Activated naive CD8-positive, alpha-beta T cell treated with anti-CD3 and anti-CD28 coated beads, Interleukin-2, amount 50 U/mL, for 24 hours (primary cell): ENCODE measurements at places on chromosomes 7 and 10.

- no peak for DNase-seq
Measured at GRCh38 chr10:46216836-46217751, 69.7 kb upstream of the ANTXRL start.

DNA sequence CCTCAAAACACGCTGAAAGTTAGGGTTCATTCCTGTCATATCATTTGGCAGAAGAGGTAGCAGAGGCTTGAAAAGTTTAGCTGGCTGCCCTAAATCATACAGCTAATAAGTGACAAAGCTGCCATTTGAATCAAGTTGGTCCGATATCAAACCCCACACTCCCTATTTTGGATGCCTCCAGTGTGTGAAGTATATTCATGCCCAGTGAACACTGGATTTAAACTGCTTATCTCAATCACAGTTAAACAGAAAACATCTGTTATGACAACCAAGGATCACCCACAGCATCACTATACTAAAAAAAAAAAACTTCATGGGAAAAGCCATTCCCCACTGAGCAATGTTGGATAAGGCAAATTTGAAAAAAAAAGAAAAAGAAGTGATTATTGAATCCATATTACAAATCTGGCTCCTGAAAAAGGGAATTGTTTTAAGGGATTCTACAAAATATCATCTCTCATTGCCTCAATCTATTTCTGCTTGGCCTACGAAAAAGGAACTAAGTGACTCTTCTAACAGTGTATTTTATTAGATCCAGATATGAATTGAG lies 48.3 kb downstream of the ABCB1 start:
- DNase-seq, result no peak

- DNase-seq, result no peak
Measured at GRCh38 chr7:134155206-134155605, 28.1 kb downstream of the LRGUK start.

DNA sequence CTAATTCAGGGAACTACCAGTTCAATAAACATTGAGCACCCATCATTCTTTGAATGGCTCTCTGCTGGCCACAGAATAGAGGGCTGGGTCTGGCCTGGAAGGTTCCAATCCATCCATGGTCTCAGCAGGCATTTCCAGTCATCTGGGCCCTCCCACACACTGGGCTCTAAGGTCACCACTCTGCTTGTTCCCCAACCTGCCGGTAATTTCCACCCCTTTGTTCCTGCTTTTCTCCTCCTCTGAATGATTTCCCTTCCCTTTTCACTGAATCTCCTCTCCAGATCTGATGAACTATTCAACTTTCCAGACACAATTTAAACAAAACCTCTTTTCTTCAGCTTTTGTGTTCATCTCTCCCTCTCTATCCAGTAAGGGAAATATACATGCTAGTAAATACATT lies 2.6 kb downstream of the BZW2 start:
- no peak for DNase-seq

DNA sequence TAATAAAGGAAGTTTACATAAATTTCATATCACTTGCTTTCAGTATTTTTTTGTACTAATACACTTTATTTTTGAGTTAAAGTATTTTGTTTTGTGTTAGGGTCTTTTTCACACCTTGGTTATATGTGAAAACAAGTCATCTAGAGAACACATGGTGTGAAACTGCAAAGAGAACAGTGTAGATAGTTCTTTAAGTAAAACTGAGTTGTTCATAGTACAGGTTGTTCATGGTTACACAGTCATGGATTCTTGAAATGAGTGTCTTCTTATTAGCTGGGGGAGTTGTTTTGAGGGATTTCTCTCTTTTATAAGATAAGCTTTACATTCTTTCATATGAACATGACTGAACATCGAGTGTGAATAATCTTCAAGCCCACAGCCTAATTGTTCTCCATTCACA lies 244.2 kb downstream of the THSD7A start:
- no peak for DNase-seq

GRCh38 chr10:36606234-36606839 lies 519.1 kb upstream of the ANKRD30A start:
- no peak for DNase-seq

- DNase-seq, result no peak
Measured at GRCh38 chr7:1455241-1455939, 3.9 kb downstream of the MICALL2 start.

DNA sequence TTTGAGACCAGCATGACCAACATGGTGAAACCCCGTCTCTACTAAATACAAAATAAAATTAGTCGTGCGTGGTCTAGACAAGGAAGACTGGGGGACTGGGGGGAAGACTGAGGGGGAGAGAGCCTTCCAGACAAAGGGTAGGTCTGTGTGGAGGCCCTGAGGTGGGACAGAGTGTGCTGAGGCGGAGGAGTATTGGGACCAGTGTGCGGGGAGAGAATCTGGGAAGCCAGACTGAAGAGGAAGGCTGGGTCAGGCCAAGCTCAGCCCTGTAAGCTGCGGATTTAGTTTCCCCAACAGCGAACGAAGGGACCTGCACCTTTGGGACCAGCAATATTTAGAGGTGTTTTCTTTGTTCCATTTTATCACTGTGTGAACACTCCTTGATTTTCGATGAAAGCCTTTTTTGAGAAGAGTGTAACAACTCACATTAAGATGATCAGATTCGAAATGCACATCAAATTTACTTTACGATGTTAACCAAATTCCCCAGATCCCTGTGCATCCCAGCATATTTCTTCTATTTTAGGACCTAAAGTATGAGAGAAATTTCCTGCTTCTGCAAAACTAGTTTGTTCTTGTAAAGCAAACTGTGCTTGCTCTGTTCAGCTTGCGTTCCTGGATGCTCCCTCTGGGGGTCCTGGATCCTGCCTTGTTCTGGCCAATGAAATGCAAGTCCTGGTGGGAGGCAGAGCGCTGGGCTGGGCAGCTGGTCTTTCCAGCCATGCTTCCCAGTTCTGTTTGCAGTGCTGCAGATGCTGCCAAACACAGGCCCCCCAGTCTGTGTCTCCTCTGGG lies 39.4 kb downstream of the PLAU start:
- DNase-seq, result no peak
